ENCODE measurements at places on chromosomes 5 and 9.

DNA sequence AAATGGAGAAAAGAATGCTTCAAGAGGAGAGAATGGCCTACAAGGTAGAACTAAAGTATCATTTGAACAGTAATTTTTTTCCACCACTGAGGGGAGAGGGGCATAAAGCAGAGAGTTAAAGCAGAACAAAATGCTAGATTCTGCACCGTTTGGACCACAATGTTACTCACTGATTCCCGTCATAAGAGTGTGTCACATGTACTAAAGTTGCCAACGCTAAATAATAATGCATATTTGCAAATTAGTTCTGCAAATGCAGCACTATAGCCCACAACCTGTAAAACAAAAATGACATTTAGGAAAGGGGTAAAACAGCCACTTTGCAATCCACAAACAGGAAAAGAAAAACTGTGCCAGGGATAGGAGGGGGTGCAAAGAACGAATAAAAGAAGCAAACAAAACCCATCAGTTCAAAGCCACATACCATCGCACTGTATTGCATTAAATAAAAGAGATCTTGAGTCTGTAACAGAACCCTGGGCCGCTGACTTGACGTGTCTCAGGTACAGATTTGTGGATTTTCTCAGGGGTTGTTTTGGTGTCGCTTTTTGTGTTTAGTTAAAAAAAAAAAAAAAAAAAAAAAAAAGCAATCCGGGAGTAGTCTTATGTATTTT, 7.7 kb upstream of the NFIB start:
- no peak for DNase-seq

GRCh38 chr9:29044959-29045358, 1471.7 kb upstream of the C9orf72 start:
- peak; percentile 74 for DNase-seq

DNA sequence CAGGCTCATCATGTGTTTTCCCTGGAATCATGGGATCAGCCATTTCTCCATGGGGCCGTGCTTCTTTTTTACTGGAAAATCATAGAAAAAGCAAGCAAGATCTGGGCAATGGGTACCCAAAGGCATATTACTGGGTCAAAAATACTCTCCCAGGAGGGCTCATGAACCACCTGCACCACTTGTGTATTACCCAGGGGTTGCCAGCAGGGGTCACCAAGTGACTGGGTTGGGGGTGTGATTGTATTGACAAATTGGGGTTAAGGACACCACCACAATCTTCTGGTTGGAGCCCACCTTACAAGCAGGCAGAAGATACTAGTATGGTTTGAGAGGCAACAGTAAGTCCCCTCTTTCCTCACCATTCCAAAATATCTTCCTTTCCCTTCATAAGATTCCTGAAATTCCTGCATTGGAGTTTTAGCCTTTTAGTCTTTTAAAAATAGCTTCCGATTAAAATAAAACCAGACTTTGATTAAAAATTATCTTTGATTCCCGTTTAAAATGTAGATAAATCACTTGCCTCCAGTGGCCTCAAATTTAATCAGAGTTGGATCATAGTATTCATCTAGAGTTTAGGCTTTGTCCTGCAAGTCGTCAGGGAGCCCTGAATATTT, 603.3 kb downstream of the KIF4B start:
- peak; percentile 41 for DNase-seq

GRCh38 chr5:98839469-98840383, 66.3 kb downstream of the RGMB start:
- DNase-seq = no peak

DNA sequence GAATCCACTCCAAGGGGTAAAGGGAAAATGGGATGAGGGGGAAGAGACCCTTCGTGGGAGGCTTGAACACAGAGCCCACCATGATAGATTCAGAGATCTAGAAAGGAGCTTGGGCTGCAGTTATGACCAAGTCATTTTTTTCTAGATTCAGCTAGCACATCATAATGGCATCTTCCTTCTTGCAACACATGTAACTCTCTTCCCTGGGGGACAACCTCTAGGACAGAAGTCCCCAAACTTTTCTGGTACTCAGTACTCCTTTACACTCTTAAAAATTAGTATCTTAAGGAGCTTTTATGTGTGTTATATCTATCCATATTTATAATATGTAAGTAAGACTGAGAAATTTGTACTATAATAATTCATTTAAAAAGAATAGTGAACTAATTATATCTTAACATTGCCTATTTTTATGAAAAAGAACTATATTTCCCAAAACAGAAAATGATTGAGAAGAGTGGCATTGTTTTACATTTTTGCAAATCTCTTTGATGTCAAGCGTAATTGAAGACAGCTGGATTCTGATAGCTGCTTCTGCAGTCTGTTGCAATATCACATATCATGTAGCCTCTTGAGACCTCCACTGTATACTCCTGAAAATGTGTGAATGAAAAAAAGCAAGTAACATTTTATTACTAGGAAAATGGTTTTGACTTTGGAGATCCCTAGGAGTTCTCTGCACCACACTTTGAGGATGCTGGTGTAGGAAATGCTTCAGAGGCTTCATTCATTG, 875 bp downstream of the ACO1 start:
- DNase-seq = no peak

DNA sequence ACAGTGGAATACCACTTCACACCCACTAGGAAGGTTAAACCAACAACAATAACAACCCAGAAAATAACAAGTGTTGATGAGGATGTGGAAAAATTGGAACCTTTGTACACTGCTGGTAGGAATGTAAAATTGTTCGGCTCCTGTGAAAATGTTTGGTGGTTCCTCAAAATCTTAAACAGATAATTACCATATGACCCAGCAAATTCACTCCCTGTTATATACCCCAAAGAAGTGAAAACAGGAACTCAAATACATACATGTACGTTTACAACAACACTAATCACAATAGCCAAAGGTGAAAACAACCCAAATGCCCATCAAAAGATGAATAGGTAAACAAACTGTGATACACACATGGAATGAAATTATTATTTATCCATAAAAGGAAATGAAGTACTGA, 178.5 kb upstream of the PHYKPL start:
- DNase-seq = no peak

- DNase-seq = no peak
Measured at GRCh38 chr5:114448481-114448880, 86.6 kb downstream of the KCNN2 start.

GRCh38 chr9:10172476-10172875, 440.3 kb downstream of the PTPRD start:
- no peak for DNase-seq

- no peak for DNase-seq
Measured at GRCh38 chr9:82457298-82457697, 468.7 kb downstream of the SPATA31D1 start.

- DNase-seq = no peak
Measured at GRCh38 chr9:95003689-95004410, 277.4 kb downstream of the AOPEP start.

DNA sequence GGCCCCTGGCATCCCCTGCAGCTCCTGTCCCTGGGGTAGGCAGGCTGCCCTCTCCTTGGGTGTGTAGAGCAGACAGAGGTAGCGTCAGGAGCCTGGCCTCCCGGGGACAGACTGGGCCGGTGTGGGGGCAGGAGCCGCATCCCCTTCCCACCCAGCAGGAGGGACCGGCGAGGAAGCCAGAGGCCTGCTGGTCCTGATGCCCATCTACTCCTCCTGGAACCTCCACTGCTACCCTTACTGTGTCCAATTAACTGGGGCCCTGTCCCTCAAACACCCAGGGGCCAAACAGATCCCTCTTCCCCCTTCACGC, 15.6 kb downstream of the RALGDS start:
- no peak for DNase-seq

DNA sequence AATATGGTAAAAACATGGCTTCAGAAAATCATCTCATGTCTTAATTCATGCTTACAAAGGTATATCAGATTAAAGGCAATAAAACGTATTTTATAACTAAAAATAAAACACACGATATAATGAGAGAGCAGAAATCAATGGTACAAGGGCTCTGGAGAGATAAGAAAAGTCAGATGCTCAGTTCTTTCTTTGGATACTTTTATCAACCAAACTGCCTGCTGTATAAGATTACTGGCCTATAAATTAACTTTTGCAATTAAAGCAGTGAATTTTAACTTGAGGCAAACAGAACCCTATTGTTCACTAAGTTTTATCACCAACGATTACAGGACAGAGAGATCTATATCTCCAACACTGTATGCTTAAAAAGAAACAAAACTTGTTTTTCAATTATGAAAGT, 42.1 kb upstream of the HNRNPA0 start:
- DNase-seq = peak; percentile 16

GRCh38 chr9:83208065-83208850, 145.3 kb upstream of the RASEF start:
- no peak for DNase-seq

- DNase-seq = no peak
Measured at GRCh38 chr9:113708821-113709713, 167.0 kb upstream of the ZNF618 start.

- no peak for DNase-seq
Measured at GRCh38 chr9:137139468-137140150, 655 bp downstream of the GRIN1 start.

- no peak for DNase-seq
Measured at GRCh38 chr9:38008168-38009034, 60.6 kb downstream of the SHB start.

DNA sequence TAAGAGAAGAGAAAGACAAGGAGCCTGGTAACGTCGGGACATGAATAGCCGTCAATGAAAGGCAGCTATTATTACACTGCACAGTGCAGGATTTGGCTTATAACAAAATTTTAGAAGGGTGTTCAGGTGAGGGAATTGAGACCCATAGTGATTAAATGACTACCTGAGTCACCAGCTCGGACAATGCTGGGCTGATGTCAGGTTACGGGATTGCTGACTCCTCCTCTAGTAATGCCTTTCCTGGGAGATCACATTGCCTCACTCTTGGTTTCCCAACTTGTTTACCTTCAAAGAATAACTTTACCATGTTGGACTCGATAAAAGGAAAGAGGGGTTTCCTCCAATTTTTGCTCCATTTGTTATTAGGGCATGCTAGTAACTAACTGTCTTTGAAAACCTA, 132.6 kb downstream of the GHR start:
- no peak for DNase-seq

DNA sequence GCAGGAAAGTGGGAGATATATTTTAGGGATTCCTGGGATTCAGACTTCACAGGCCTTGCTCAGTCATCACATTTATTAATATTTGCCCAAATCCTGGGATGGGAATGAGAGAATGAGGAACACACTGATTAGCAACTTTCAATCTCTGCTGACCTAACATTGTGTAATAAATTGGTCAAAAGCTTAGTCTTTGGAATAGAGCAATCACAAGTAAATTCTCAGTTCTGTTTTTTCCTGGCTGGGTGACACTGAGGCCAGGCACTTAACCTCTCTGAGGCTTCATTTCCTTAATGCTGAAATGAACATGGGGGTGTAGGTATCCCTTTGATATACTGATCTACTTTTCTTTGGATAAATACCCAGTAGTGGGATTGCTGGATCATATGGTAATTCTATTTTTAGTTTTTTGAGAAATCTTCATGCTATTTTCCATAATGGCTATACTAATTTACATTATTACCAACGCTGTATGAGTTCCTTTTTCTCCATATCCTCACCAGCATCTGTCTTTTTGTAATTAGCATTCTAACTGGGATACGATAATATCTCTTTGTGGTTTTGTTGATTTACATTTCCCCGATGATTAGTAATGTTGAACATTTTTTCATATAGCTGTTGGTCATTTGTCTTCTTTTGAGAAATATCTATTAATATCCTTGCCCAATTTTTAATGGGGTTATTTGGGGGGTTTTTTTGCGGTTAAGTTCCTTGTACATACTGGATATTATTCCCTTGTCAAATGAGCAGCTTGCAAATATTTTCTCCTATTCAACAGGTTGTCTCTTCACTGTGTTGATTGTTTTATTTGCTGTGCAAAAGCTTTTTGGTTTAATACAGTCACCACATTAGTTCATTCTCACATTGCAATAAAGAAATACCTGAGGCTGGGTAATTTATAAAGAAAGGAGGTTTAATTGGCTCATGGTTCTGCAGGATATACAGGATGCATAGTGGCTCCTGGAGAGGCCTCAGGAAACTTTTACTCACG, 36.8 kb upstream of the NIPBL start:
- DNase-seq = no peak

DNA sequence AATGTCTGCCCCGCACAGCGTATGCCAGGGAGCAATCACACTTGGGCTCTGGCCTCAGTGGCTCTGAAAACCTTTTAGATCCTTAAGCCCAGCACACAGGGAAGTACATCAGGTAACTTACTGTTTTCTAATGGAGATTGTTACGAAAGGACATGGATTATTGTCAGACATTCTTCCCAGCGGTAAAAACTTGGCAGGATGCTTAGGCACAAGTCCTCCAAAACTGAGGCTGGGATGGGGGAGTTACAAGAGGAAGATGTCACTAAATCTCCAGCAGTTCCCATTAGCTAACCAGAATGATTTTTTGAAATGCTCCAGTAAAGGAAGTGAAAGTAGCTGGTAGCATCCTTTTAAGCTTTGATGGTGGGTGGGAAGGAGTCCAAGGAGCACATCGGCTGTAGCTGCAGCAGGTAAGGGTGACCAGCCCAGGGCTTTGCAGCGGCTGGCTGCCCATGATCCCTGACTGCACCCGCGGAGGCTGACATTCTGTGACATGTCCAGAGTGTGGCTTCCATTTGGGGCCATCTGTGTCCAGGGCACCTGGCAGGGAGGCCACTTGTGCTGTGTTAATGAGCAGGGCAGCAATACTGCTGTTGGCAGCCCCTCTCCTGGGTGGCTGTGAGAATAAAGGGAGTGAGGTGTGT, 165.8 kb downstream of the GADD45G start:
- no peak for DNase-seq

Data from COLO829 (cell line).